ENCODE measurements at places on chromosomes 7 and 10.

GRCh38 chr7:7014827-7015595, 167.3 kb upstream of the C1GALT1 start:
- H3K36me3 ChIP-seq: peaks cover 8% of the 10 kb centered on the region
- no peak overlapping the region for H3K4me3 ChIP-seq
- no peaks in the 10 kb centered on the region for H3K4me1 ChIP-seq

GRCh38 chr10:52965938-52966401, 193.4 kb upstream of the MBL2 start:
- H3K27me3 ChIP-seq: no peaks in the 10 kb centered on the region
- no peaks in the 10 kb centered on the region for H3K4me1 ChIP-seq
- no peak for DNase-seq

- DNase-seq: no peak
- no peak overlapping the region for H3K27ac ChIP-seq
- H3K27me3 ChIP-seq: no peaks in the 10 kb centered on the region
Measured at GRCh38 chr10:112605063-112605462, 158.0 kb downstream of the VTI1A start.

DNA sequence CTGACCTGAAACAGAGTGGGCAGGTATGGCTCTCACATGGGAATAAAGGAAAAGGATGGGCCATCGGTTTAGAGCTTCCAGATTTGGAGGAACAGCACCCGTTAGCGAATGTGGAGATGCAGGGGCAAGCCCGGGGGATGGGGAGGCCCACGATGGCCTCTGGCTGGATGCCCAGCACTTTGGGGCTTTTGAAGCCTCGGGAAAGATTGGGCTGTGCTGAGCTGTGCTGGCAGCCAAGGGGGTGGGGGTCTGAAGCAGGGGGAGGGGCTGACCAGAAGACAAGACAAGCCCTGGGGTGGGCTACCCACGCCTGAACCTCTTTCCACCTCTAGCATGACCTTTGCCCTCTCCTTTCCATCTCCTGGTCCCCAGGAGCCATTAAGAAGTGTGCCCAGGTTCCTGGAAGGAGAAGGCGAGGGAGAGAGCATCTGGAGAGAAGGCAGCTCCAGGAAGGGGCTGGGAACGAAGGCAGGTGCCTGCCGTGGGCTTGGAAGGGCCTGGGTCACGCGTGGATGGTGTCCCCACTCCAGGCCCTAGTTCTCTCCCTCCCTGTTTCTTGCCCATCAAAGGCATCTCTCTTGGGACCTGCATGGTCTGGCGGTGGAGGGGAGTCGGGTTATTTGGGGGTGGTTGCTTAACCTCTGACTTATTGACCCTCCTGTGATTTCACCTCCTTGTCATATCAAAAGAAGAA, 39.7 kb downstream of the JAKMIP3 start:
- H3K4me3 ChIP-seq: no peak overlapping the region
- DNase-seq: no peak
- H3K4me1 ChIP-seq: no peaks in the 10 kb centered on the region
- H3K27ac ChIP-seq: no peak overlapping the region
- no peaks in the 10 kb centered on the region for H3K36me3 ChIP-seq

DNA sequence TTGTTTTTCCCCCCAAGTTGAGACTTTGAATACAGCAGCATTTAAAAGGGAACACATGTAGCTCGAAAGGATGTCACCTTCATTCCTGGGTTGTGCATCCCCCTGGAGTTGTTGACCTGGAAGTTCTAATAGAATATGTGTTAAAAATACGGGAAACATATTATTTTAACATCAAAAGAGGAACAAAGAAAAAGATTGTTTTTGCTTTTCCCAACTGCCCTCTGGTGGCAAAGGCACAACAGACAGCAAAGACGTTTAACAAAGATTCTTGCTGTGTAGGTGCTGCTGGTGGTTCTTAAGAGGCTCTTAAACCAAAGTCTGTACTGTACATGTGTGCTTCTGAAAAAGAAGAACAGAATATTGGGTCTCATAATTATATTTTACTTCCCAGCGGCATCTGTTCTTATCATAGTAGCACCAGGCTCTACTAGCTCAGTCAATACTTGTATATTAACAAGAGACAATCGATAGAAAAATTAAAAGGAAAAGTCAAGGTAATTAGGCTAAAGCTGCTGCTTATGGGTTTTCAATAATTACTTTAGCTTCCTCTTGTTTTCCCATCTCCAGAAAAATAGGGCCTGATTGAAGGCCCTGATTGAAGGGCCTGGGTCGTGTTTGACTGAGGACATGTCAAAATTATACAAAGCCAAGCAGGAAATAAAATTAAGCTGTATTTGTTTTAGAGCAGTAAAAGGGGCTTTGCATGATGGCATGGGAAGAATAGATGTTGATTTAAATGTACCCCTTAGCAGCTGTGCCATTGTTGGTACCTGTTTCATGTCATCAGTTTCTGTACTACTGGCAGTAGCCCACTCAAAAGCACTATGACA, 384.2 kb upstream of the LRGUK start:
- no peak overlapping the region for H3K27ac ChIP-seq
- peaks cover 2% of the 10 kb centered on the region for H3K36me3 ChIP-seq
- no peaks in the 10 kb centered on the region for H3K27me3 ChIP-seq
- no peak overlapping the region for H3K4me3 ChIP-seq
- DNase-seq: no peak
- peaks cover 2% of the 10 kb centered on the region for H3K4me1 ChIP-seq

DNA sequence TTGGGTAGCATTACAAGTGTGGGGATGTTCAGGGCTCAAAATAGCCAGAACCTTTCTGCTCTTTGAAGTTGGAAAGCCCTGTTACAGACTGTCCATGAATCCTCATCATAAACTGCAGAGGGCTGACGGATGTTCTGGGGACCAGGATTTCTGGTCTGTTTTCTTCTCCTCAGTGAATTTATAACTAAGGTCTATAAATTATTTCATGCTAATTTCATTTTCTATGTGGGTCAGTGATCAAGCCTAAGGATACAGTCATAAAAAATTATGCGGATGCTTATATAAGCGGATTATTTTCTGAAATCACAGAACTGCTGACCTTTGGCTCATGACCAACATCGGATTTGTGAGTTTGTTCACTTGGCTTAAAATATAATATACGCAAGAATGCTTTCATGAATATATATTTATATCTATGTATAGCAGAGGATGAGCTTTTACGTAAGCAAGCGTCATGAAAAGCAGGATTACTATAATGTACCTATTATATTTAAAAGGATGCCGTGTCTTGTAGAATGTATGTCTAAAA, 263.7 kb downstream of the GLI3 start:
- DNase-seq: no peak
- H3K36me3 ChIP-seq: no peaks in the 10 kb centered on the region
- H3K4me1 ChIP-seq: no peaks in the 10 kb centered on the region
- H3K4me3 ChIP-seq: no peak overlapping the region

GRCh38 chr10:98390406-98390805, 24.6 kb downstream of the PYROXD2 start:
- H3K27ac ChIP-seq: no peak overlapping the region
- H3K4me1 ChIP-seq: peaks cover 41% of the 10 kb centered on the region
- DNase-seq: no peak
- no peaks in the 10 kb centered on the region for H3K27me3 ChIP-seq
- peaks cover 15% of the 10 kb centered on the region for H3K36me3 ChIP-seq

- no peak overlapping the region for H3K4me3 ChIP-seq
- no peaks in the 10 kb centered on the region for H3K4me1 ChIP-seq
- peaks cover 3% of the 10 kb centered on the region for H3K36me3 ChIP-seq
- DNase-seq: no peak
- no peak overlapping the region for H3K27ac ChIP-seq
Measured at GRCh38 chr7:115346685-115347084, 424.8 kb downstream of the MDFIC start.

DNA sequence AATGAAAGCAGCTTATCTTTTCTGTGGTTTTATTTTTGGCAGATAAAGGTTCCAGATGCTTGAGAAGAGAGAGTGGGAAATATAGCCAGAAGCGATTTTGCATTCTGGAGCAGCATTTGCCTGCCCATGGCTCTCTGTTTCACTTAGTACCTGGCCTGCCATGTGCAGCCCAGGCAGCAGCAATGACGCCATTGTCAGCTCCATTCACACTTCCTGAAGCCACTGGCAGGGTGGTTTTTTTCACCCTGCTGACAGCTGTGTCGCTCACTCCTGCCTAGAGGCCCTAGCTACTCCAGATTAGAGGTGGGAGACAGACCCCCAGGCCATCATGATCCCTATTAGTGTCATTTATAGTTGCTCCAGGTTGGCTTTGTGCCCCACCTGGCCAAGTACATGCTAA, 30.1 kb upstream of the NEUROD6 start:
- no peak for DNase-seq
- no peaks in the 10 kb centered on the region for H3K36me3 ChIP-seq
- no peak overlapping the region for H3K4me3 ChIP-seq
- H3K27ac ChIP-seq: no peak overlapping the region

- peak overlapping the region; percentile 45 for H3K27ac ChIP-seq
- no peak for DNase-seq
- no peaks in the 10 kb centered on the region for H3K27me3 ChIP-seq
- peaks cover 6% of the 10 kb centered on the region for H3K4me1 ChIP-seq
- peaks cover 4% of the 10 kb centered on the region for H3K36me3 ChIP-seq
Measured at GRCh38 chr7:6156734-6157133, 115.7 kb downstream of the CYTH3 start.

DNA sequence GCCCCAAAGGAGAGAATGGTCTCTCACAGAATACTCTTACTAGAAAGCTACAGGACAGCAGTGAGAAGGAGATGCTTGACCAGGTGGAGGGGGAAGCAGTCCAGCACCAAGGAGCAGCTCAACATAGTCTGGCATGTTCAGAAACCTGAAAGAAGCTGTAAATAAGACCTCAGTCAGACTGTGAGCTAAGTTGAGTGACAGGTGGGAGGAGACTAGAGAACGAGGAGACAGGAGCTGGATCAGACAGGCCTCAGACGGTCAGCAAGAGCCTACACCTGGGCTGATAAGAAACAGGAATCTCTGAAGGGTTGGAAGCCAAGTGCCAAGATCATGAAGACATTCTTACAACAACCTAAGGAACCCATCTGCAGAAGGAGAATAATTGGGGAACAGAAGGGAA, 54.5 kb downstream of the ELMO1 start:
- peak overlapping the region; percentile 65 for H3K27ac ChIP-seq
- H3K4me1 ChIP-seq: peaks cover 68% of the 10 kb centered on the region
- no peaks in the 10 kb centered on the region for H3K27me3 ChIP-seq
- no peaks in the 10 kb centered on the region for H3K36me3 ChIP-seq

GRCh38 chr7:21969822-21970221, 24.1 kb upstream of the CDCA7L start:
- H3K36me3 ChIP-seq: no peaks in the 10 kb centered on the region
- no peak overlapping the region for H3K4me3 ChIP-seq
- peaks cover 5% of the 10 kb centered on the region for H3K4me1 ChIP-seq
- H3K27me3 ChIP-seq: peaks cover 10% of the 10 kb centered on the region
- no peak overlapping the region for H3K27ac ChIP-seq

GRCh38 chr10:132710746-132711612, 75.0 kb downstream of the NKX6-2 start:
- H3K4me1 ChIP-seq: peaks cover 2% of the 10 kb centered on the region
- peaks cover 5% of the 10 kb centered on the region for H3K36me3 ChIP-seq
- H3K27ac ChIP-seq: no peak overlapping the region
- H3K4me3 ChIP-seq: no peak overlapping the region
- no peaks in the 10 kb centered on the region for H3K27me3 ChIP-seq

GRCh38 chr10:93991596-93992284, 2.0 kb upstream of the PLCE1 start:
- H3K27me3 ChIP-seq: peaks cover 51% of the 10 kb centered on the region
- H3K4me1 ChIP-seq: peaks cover 3% of the 10 kb centered on the region
- H3K27ac ChIP-seq: no peak overlapping the region
- no peak overlapping the region for H3K4me3 ChIP-seq

DNA sequence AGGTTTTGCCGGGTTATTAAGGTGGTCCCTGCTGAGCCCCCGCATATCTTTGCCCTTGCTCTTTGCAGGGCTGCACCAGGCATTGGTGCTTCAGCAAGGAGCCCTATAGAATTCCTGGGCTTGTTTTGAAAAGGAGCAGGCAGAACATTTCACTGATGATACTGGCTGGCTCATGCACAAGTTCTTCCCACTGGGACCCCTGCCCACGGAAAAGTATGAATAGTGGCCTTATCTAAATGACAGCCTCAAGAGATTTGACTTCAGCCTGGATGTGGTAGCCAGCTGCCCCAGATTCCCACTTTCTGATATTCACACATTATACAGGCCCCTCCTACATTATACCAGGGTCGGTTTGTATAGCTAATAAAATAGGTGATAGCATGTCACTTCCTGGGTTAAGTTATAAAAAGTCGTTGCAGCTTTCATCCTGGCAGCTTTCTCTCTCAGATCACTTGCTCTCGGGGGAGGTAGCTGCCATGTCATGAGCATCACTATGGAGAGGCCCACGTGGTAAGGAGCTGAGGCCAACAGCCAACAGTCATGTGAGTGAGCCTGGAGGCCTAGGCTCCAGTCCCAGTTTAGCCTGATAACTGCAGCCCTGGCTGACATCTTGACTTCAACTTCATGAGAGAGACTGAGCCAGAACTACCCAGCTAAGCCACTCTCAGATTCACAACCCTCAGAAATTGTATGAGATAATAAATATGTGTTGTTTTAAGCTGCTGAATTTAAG, 16.8 kb upstream of the CRTAC1 start:
- H3K4me3 ChIP-seq: no peak overlapping the region
- no peak overlapping the region for H3K27ac ChIP-seq

- no peak for DNase-seq
- H3K27ac ChIP-seq: no peak overlapping the region
- H3K27me3 ChIP-seq: no peaks in the 10 kb centered on the region
- H3K4me1 ChIP-seq: no peaks in the 10 kb centered on the region
- H3K4me3 ChIP-seq: no peak overlapping the region
Measured at GRCh38 chr10:65355141-65355680, 1570.6 kb upstream of the LRRTM3 start.
